CD14-positive monocyte (primary cell): ENCODE measurements at places on chromosomes 11 and 22. TPM values are rescaled to one million over a fixed set of nuclear protein-coding genes. Genes with fewer than 3 reads are reported as not detected.

MPEG1 gene
- polyA plus RNA-seq = 971 TPM

RASSF10 gene
- polyA plus RNA-seq = not detected

C11orf87 gene
- not detected for polyA plus RNA-seq

NXPE4 gene
- polyA plus RNA-seq = not detected

GRK2 gene
- polyA plus RNA-seq = 43.0 TPM

PHETA2 gene
- 3.6 TPM for polyA plus RNA-seq

A4GALT gene
- polyA plus RNA-seq = 0.04 TPM in 1 of 2 replicates, not detected in the other

TMEM45B gene
- polyA plus RNA-seq = 0.56 TPM

TREH gene
- polyA plus RNA-seq = not detected in 2 replicates

MFRP gene
- polyA plus RNA-seq = not detected

MYOD1 gene
- not detected in 2 replicates for polyA plus RNA-seq

OR51I1 gene
- not detected in 2 replicates for polyA plus RNA-seq

DENND5A gene
- polyA plus RNA-seq = 37.5 TPM

TRMU gene
- polyA plus RNA-seq = 21.7 and 32.9 TPM in 2 replicates

GRIA4 gene
- not detected in 2 replicates for polyA plus RNA-seq

ANO1 gene
- polyA plus RNA-seq = not detected in 2 replicates

ADM gene
- 20.0 TPM for polyA plus RNA-seq

OR8D1 gene
- not detected for polyA plus RNA-seq

P2RY2 gene
- 12.7 TPM for polyA plus RNA-seq

KCNQ1 gene
- polyA plus RNA-seq = 21.6 TPM

CELSR1 gene
- polyA plus RNA-seq = not detected

PRG3 gene
- polyA plus RNA-seq = not detected

OTOG gene
- not detected for polyA plus RNA-seq

CARNS1 gene
- polyA plus RNA-seq = not detected

SYT13 gene
- polyA plus RNA-seq = not detected

LRRC74B gene
- polyA plus RNA-seq = not detected in 2 replicates

SAA4 gene
- not detected in 2 replicates for polyA plus RNA-seq

NCF4 gene
- polyA plus RNA-seq = 206 and 226 TPM in 2 replicates

TRIM5 gene
- 9.4 TPM for polyA plus RNA-seq

SCT gene
- not detected in 2 replicates for polyA plus RNA-seq

KCNJ11 gene
- not detected for polyA plus RNA-seq

MAP6 gene
- not detected in 2 replicates for polyA plus RNA-seq

C11orf91 gene
- polyA plus RNA-seq = not detected

MED17 gene
- polyA plus RNA-seq = 4.4 TPM

P2RX6 gene
- 0.06 TPM in 1 of 2 replicates, not detected in the other for polyA plus RNA-seq

ZNF202 gene
- 1.5 TPM for polyA plus RNA-seq

INS gene
- polyA plus RNA-seq = not detected

RFPL1 gene
- not detected for polyA plus RNA-seq

LMF2 gene
- 15.0 TPM for polyA plus RNA-seq

SORL1 gene
- 52.5 TPM for polyA plus RNA-seq

FDXACB1 gene
- polyA plus RNA-seq = 1.9 TPM

DEFB131B gene
- polyA plus RNA-seq = not detected
